ENCODE measurements at places on chromosomes 3 and 15.

DNA sequence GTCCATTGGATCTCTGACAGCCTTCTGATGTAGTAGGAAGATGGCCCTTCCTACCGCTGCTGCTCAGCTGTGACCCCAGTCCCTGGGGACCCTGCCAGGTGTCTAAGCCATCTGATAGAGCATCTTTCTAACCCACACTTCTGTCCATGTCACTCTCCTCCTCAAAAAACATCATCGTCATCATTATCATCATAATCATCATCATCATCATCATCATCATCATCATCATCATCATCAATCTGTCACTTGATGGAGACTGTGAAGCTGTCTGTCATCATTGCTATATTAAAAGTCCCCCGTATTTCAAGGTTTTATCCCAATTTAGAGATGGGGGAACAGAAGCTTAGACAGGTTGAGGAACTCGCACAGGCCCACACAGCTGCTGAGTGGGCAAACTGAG lies 75.1 kb upstream of the SLC6A11 start:
- DNase-seq: no peak

DNA sequence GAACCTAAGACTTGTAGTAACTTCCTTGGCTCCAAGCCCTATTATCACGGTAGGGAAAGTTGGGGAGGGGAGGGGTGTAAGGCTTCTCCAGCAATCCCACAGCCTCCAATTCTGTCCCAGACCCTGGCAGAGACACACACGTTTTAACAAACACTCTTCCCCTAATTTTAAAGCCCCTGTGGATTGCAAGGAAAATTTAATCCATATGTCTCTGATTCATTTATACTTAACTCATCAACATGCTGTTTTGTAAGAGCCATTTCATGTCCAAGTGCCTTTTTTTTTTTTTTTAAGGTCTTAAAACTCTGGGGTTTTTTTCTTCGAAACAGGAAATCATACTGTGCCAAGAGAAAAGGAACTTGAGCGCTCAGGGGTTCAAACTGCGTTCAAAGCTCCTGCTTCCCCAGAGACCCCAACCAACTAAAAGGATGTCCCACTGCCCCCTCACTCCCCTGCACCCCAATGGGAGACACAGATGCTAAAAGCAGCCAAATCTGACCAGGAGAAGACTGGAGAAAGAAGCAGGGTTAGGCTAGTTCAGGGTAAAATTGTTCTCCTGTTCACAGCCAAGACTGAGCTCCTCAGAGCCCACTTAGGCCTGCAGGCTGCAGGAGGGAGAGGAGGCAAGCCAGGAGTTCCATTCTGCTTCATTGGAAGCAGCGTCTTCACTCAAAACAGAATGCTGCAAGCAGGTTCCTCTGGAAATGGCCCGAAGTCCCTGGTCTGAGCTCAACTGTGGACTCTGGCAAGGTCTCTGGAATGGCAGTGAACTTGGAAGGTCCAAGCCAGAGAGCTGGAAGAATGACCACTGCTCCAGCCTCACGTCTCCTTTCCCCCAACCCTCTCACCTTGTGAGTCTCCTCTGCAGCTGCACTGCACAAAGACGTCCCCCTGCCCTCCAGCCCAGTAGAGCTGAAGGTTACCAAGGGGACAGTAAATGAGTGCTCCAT lies 172.5 kb downstream of the NTRK3 start:
- no peak for DNase-seq

- no peak for DNase-seq
Observed at GRCh38 chr3:121477589-121477988, 68.2 kb downstream of the POLQ start.

- DNase-seq: no peak
Observed at GRCh38 chr15:100093211-100094126, 248.3 kb downstream of the ADAMTS17 start.

DNA sequence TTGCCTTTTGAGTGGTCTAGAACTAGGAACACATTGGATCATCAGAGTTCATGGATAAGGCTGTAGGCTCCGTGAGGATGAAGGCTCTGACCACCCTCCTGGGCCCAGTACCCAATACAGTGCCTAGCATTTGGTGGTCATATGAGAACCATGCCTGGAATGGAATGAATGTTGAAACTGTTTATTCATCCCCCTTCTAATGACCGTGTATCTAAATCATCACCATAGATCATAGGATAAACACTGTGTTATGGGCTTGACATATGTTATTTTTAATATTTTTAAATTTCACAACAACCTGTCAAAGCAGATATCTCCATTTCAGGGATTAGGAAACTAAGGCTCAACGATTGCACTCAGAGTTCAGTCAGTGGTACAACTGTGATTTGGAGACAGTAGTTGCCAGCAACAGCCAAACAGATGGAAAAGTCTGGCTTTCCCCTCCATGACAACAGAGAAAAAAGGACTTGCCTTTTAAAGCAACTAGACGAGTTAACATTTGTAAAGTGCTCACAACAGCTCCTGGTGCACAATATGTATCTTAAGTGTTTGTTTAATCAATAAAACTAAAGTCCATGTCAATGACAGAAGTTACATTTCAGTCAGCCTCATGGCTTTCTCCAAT lies 89.6 kb downstream of the TMEM266 start:
- no peak for DNase-seq
